CD4-positive, alpha-beta T cell treated with Interleukin-2 at 100 ng/mL for 4 hours (primary cell): ENCODE measurements at places on chromosomes 7 and 10.

DNA sequence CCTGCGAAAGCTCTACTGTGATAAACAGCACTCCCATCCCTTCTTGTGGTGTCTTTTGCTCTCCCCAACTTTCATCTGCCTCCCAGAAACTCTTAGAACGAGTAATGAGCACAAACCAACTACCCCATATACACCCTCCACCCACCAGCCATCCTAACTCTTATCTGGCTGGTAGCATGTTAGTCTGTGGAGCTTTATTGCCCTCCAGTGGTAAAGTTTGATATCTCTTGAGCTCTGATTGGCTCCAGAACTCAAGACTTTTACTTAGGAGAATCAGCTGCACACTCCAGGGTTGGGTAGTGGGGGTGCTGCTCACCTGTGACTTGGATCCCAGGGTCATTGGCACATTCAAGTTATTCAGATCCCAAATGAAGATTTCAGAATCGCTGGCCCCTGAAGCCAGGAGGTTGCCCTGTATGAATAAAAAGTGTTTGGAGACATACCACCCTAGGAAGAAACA, 10.9 kb downstream of the SEC31B start:
- peak; percentile 75 for DNase-seq

DNA sequence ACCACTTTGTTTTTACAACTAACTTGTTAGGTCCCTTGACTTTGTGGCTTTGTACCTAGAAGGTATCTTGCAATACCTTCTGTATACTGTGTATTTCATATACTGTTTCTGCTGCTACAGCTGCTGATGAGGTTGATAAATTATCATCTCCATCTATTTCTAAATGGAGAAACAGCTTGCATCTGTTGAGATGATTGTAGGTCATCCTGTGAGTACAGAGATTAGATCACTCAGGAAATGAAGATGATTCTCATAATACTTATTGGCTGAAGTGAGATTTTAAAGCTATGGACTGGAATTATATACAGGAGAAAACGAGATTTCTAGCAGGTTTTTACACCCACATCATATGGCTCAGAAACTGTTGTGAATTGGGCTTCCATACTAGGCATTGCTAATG, 280.5 kb downstream of the KCND2 start:
- DNase-seq: no peak

DNA sequence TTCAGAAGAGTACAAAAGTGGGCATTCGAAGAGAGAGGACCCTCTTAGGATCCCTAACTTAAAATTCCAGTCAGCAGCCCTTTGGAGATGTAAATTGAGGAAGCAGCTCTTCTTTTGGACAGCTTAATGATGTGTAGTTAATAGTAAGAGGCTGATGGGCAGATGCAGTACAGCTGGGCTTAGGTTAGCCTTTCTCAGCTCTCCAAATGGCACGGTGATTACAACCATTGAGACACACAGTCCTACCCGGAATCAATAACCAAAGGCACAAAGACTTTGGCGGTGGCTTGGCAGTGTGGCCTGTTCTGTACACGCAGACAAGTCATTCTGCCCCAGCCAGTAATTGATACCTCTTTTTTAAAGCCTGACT, 26.8 kb downstream of the GAD2 start:
- DNase-seq: no peak

DNA sequence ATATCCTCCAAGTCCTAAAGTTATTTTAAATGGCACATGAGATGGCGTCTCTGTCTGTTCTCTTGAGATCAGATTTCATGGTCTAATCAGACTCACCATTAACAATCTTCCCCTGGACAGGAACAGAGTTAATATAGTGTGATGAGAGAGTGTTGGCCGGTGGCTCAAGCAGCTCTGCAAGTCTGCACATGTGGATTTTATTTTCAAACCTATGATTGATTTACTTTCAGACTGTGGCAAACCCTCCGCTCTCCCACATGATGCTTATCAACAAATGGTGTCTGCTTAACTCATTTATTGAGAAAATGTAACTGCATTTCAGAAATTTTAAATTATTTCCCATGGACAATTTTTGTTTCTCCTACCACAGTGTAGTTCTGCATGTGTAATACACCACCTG, 46.5 kb upstream of the HGF start:
- DNase-seq: no peak

DNA sequence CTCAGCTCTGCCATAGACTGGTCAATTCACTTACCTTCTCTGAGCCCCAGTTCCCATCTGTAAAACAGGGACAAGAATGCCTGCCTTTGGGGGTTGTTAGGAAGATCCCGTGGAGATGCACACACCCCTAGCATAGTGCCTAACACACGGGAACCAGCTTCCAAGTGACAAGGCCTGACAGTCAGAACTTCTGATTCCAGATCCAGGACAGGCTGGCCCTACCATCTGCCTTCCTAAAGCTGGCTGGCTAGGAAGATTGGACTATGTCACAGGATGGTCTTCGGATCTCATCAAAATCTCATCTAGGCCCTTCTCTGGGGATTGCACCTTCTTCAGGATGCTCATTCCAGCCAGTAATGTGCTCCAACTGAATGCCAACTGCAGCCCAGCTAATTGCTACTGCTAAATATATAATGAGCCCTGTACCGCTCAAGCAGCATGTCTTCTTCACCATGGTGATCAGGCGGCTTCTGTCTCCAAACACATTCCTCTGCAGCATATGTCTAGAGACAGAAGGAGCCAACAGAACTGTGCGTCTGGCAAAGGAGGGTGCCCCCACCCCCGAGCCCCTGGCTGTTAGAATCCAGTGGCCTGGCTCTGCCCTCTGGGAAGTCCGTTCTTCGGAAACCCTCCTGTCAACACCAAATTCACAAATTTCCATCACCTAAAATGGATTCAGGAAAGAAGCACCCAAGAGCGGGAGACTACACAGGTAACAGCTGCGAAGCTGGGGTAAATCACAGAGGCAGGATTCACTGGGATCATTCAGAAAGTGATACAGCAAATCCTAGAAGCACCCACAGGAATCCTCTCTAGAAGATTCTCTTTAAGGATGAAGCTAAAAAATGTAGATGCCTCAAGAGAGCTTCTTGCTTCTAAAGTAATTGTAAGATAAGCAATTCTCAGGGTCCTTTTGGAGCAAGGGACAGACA, 142.1 kb upstream of the EEPD1 start:
- DNase-seq: no peak

- no peak for DNase-seq
Measured at GRCh38 chr7:41637049-41637448, 65.8 kb downstream of the INHBA start.

GRCh38 chr10:119362122-119362521, 154.8 kb downstream of the GRK5 start:
- no peak for DNase-seq

- no peak for DNase-seq
Measured at GRCh38 chr7:129295015-129295423, 70.2 kb downstream of the AHCYL2 start.

GRCh38 chr7:102426268-102427018, 6.9 kb upstream of the ORAI2 start:
- peak; percentile 78 for DNase-seq

DNA sequence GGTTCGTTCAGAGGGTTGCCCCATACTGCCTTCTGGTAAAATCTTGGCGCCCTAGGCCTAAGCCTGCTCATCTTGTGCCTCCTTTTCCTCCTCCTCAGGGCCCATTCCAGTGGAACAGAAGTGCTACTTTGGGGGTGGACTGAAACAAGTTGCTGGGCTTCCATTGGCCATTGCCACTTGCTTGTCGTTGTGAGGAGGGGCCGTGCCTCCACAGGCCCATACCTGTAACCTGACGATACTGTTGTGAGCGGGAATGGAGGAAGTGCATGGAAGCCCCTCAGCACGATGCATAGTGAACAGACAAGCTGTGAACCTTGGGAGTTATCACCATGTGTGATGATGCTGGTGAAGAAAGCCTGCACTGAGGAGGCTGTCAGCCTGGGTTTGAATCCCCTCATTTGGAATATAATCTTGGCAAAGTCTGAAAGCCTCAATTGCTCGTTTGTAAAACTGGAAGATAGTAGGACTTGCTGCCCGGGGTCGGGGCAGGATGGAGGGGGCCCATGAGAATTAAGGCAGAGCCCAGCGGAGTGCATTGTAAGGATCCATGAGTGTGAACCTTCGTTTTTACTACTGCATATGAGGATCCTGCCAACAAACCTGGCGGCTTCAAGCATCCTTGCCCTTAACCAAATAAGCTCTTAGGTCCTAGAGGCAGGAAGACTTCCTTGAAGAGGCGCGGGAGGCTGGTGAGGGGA, 671 bp upstream of the PAPSS2 start:
- DNase-seq: no peak

GRCh38 chr7:40151504-40151903, 16.7 kb downstream of the SUGCT start:
- no peak for DNase-seq

DNA sequence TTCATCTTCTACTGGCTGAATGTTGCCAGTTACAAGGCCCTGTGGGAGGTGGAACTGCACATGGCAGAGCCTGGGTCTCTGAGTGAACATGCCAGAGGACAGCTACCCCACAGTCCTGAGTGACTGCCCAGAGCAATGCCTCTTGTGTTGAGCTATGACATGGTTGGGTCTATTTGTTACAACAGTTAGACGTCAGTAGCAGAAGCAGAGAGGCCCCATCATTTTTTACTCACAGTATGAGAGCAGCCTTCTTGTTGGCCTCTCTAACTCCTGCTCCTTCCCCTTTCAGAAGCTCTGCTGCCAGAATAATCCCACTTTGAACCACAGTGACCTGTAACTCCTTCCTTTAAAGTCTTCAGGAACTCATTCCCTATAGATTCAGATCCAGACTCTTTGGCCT, 30.8 kb upstream of the NRP1 start:
- no peak for DNase-seq

- DNase-seq: peak; percentile 34
Measured at GRCh38 chr7:140723006-140723405, 26.5 kb downstream of the NDUFB2 start.

- no peak for DNase-seq
Measured at GRCh38 chr7:22429386-22429785, 70.6 kb downstream of the STEAP1B start.

DNA sequence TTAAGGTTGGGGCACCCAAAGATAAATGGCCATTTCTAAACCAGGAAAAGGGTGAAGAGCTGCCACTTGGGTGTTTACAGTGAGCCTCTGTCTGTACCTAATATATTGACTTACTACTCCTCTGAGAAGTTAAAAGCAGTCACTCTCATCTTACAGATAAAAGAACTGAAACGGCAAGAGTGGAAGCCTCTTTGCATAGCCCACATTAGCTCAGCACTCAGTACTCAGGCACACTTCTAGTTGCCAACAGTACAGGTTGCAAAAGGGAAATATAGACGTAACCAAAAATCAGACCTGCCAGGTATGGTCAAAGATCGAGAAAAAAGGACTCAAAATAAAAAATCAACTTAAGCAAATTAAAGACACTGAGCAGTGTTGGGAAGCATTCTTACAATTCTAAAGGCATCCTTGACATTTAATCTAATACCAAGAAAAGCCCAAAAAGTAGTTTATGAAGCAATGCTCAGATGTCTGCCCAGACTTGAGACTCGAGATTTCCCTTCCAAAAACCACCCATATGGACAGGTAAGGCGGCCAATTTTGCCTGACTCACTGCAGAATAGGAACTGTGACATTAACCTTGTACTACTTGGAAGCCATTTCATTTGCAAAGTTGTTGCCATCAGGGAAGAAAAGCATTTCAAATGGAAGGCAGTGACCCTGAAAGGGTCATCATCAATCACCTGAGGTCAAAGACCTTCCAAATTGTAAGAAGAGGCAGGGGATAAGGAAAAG, 139.3 kb downstream of the SLC25A13 start:
- no peak for DNase-seq

DNA sequence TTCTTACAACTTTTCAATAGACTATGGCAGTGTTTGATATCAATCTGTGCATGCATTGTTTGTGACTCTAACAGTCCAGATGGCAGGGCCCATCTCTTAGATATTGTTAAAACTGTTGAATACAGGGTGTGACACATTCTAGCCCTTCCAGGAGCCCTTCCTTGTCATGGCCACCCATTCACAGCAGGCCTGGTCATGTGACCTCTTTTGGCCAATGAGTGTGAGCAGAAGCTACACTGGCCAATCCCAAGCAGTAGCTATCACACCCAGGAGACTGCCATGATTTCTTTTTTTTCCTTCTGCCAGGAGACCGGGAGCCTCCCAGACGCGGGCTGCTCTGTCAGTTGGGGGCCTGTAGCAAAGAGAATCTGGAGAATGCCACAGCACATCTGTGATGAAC, 655.4 kb upstream of the MKI67 start:
- no peak for DNase-seq

GRCh38 chr10:454860-455259, 234.6 kb downstream of the DIP2C start:
- DNase-seq: no peak
